ENCODE measurements at places on chromosomes 11 and 22.

- DNase-seq: no peak
These were observed at the start of gene CNIH2 for GRCh38 chr11:66277471-66278362. Gene CNIH2, plus strand, starts transcription at chr11:66278175. Its CDS starts 282 bp downstream, at chr11:66278457.

DNA sequence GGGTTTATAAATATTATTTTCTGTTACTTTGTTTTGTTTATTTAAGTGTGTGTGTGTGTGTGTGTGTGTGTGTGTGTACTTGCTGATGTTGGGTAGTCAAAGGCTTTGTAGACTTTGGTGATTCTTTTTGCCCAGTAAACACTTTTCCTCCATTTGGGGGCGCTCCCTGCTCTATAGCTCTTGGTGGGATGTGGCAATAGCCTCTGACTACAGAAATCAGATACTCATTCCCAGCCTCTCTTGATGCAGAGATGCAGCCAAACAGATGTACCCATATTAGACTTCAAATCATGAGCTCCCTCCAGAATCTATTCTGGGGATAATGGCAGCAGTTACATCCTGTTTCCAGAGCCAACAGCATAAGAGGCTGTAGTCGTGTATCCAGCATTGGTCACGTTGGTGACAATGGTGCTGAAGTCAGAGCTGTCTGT, 33.4 kb upstream of the APOL5 start:
- DNase-seq: no peak

DNA sequence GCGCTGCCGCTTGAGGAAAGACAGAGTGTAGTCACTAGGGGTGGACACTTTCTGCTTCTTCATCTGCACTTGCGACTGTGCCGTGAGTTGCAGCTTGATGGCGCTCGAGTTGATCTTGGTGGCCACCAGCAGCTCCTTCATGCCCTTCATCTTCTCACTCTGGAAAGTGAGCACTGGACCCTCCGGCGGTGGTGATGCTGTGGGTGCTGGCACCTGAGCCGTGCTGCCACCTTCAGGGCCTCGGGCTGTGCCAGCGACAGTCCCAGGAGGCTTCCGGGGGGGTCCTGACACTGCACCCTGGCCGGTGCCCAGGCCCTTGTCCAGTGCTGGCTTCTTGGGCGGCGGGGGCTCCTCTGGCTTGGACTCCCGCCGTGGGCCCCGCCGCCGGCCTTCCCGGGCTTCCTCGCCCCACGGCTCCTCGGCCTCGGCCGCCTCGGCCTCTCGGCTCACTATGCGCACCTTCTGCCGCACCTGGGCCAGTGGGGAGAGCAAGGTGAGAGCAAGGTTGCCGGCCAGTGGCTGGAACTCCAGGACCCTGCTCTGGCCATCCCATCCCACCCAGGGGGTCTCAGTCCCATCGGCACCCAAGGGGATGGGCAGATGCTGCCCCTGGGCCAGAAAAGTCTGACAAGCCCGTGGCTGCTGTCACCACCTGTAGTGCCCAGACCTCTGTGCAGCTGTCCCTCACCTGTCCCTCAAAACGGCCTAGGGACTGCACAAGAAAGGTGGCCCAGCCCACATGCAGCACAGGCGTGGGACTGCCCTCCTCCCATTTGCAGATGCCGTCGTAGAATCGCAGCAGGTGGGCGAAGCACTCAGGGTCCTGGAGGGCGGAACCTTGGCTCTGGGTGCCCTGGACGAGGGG, 1.6 kb upstream of the MAP4K2 start:
- no peak for DNase-seq

DNA sequence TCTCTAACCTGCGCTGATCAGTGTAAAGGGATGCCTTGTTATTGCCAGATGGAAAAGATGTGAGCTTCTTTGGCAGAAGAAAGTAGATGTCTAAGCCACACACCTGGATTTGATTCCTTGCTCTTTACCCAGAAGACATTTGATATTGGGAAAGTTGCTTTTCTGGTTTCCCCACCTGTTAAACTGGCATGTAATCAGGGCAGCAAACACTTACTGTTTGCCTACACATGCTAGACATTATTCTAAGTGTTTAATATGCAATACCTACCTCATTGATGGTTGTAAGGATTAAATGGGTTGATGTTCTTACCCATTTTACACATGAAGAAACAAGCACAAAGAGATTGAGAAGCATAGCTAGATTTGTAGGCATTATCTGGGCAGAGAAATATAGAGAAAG, 16.6 kb downstream of the ASRGL1 start:
- no peak for DNase-seq

GRCh38 chr22:42160830-42161696, 30.5 kb upstream of the CYP2D6 start:
- DNase-seq: no peak

- DNase-seq: no peak
These were observed 700 bp upstream of the STX3 start for GRCh38 chr11:59754494-59754858.

DNA sequence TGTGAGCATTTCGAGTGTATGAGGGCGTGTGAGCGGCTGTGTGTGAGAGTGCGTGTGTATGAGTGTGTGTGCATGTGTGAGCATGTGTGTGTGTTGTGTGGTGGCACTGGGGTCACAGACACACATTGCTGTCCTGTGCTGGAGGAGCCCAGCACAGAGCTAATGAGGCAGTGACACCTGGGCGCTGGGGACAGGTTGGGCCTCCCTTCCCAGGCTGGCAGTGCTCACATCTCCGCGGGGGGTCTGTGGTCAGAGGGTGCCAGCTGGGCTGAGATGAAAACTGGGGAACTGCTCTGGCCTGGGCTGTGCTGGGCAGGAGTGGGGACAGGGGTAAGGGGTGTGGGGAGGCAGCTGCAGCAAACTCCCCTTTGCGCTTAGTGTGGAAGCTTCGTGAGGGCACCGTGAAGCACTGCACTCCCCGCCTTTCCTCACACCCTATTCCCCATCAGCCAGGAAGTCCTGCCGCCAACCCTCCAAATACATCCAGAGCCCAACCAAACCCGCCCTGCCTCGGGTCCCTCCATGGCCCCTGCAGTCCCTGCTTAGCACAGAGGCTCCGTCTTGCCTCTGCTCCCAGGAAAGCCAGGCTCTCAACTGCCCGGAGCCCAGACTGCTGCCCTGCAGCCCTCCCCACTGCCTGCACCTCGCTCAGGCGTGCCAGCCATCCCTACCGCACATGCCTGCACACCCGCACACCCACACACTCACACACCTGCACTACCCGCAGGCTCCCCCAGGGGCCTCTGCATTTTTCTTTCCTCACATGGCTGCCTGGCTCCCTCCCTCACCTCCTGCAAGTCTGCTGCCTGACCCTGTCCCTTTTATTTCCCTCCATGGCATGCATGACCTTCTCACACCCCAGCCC, 62.0 kb upstream of the THY1 start:
- DNase-seq: no peak

GRCh38 chr11:134543241-134543640, 131.2 kb upstream of the B3GAT1 start:
- no peak for DNase-seq

GRCh38 chr11:41459465-41460401, at the start of gene LRRC4C:
Gene LRRC4C, minus strand, starts transcription at chr11:41459652.
- no peak for DNase-seq

- DNase-seq: no peak
These were observed 32.2 kb upstream of the AQP11 start for GRCh38 chr11:77557553-77557952.

- no peak for DNase-seq
These were observed 139.2 kb downstream of the PARVA start for GRCh38 chr11:12516387-12517105.

DNA sequence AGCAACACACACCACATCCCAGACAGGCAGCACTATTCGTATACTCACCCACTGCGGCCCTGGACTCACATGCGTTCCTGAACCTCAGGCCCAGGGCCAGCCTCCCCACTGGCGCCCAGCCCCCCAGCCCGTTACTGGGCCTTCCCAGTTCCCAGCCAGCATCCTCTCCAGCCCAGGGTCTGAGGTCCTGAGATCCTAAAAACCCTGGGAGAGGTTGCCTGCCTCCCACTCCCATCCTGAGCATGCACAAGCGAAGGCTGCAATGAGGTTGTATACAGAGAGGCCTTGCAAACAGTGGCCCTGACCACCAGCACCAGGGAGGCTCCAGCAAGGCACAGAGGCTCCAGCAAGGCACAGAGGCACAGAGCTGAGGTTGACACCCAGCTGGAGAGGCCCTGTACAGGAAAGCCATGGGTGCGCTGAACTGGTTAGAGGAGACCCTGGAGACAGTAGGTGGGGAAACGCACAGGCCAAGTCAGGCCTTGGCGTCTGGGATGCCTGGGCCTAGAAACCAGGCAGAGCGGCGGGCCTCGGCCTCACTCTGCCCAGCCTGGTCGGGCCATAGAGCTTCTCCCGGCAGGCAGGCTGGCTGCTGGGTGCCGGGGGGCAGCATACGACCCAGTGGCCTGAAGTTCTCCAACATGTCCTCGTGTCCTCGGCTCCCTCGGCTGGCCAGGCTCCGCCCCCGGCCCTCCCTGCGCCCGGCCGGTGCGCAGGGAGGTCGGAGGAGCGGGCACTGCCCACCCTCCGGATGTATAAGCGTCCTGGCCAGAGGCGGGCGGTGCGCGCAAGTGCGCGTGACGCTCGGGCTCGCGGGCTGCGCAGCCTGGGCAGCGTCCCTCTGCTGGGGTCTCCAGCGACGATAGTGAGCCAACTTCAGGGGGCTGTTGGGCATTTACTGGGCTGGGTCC, 2.3 kb upstream of the TBX1 start:
- DNase-seq: no peak

- no peak for DNase-seq
These were observed 645.6 kb upstream of the LUZP2 start for GRCh38 chr11:23851216-23851615.

DNA sequence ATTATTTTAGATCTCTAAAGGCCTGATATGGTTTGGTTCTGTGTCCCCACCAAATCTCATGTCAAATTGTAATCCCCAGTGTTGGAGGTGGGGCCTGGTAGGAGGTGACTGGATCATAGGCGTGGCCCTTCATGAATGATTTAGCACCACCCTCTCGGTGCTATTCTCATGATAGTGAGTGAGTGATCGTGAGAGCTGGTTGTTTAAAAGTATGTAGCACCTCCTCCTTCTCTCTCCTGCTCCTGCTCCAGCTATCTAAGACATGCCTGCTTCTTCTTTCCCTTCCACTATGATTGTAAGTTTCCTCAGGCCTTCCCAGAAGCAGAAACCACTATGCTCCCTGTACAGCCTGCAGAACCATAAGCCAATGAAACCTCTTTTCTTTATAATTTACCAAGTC, 114.1 kb downstream of the SERGEF start:
- no peak for DNase-seq

- DNase-seq: no peak
These were observed 73.1 kb upstream of the GDPD4 start for GRCh38 chr11:77374611-77375031.

- no peak for DNase-seq
These were observed 23.7 kb downstream of the NCF4 start for GRCh38 chr22:36884349-36885158.

DNA sequence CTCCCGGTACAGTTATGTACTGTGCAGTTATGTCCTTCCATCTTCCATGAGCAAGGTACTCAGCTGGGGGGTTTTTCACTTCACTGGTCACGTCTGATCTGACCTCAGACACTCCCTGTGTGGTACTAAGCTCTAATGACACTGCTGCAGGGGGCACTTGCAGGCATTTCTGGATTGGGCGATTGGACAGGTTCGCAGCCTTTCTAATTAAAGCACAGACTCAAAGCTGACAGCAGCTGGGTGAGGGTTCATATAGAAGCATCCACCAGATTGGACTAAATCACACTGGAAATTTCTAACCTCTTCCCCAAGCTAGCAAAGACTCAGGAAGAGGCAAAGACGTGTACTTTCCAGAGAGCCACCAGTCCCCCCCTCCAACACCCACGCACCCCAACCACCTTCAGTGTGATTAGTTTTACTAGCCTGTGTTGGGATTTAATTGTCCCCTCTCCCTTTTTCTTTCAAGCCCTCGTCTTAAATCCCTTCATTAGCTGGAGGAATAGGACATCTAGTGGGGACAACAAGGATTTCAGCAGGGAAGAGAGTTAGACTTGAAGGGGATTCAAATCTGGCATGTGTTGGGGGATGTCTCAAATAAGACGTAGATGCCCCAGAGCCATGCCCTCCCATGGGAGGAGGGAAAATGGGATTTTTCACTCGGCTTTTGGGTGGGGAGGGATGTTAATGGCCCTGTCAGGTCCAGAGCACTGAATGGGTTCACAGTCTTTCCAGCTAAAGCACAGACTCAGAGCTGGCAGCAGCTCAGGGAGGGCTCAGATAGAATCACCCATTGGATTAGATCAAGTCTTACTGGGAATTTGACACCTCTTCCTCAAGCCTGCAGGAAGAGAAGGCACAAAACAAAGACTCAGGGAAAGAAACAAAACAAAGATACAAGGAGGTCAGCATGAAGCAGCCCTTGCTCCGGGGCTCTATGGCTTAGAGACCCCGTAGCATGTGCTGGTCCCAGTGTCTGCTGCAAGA, 10.9 kb downstream of the INS start:
- DNase-seq: peak; percentile 4

DNA sequence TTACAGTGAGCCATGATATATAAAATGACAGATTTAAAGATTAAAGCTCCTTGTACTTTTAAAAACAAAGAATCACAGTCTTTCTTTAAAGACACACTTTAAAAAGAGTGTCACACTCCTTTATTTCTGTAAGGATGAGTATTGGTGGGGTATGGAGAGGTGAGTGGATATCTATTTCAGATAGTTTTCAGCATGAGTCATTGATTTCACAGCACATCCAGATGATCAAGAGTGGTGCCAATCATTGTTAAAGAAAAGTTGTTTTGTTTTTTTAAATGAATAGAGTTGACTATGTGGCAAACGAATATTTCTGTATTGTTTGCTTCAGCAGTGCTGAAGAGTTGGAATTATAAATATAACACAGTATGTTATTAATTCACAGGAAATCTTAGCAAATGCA, 52.5 kb downstream of the FAR1 start:
- no peak for DNase-seq
